ENCODE measurements at places on chromosomes 16 and 17.

GRCh38 chr17:17528696-17529652 lies 32.8 kb upstream of the RASD1 start:
- DNase-seq: no peak

DNA sequence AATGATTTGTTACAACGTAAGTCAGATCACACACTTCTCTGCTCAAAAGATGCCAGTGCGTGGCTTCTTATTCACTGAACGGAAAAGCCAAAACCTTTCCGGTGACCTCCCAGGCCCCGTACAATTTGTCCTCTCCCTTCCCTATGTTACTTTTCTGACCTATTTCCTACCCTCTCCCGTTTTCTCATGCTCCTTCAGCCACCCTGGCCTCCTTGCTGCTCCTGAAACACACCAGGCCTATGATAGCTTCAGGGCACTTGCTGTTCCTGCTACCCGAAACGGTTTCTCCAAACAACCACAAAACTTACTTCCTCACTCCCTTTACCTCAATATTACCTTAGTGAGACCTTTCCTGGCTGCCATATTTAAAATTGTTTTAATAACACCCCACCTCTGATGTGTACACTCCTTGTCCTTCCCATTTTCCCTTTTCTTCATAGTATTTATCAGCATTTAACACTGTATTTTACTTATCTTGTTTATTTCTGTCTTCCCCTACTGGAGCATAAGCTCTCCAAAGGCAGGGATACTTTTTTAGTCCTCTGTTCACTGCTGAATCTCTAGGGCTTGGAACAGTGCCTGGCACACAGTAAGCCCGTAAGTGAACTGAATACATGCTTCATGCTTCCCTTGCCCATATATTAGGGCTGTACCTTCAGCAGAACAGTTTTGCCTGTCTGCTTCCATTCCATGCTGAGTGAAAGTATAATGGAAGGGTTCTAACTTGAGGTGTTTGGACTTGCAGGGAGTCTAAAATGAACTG lies 10.9 kb upstream of the ARL2BP start:
- DNase-seq: no peak

DNA sequence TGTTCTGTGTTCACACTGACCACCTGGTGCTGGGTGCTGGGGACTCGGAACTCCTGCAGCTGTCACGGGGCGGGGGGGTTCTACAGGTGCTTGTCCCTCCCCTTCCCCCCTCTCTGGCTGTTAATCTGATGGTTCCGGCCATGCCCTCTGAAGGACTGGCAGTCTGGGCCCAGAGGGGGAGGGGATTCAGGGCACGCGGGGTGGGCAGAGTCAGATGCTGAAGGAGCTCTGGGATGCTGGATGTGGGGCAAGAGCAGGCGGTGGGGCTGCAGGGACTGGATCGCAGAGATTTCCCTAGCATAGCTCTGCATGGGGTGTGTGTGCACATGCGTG lies 5.4 kb upstream of the TBX21 start:
- no peak for DNase-seq

DNA sequence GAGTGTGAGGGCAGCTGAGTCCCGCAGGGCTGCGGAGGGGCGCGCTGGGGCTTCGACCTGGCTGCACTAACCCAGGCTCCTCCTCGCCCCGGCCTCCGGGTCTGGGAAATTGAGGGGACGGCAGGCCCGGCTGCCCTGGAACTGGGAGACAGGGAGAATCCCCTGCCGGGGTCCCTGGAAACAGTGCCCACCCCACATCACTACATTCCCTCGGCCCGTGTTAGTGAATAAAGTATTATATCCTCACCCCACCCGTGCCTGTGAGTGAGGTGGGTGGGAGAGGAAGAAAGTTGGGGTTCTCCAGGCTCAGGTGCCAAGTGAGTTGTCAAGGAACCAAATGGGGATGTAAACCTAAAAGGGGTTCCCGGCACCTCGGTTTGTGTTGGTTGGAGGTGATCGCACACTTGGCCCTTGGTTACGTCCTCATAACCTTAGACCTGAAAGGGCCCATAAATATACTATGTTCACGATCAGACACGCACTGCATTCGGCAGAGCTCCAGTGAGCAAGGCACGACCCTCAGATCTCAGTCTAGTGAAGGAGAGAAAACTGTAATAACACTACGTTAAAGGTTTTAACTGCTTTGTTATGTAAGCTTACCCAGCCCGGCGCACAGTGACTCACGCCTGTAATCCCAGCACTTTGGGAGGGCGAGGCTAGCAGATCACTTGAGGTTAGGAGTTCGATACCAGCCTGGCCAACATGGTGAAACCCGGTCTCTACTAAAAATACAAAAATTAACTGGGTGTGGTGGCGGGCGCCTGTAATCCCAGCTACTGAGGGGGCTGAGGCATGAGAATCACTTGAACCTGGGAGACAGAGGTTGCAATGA lies 11.2 kb downstream of the ZNF771 start:
- no peak for DNase-seq

GRCh38 chr17:50218771-50219315 lies 17.4 kb upstream of the COL1A1 start:
- DNase-seq: no peak

- no peak for DNase-seq
These were observed 84.5 kb upstream of the CORO6 start for GRCh38 chr17:29707212-29707571.

DNA sequence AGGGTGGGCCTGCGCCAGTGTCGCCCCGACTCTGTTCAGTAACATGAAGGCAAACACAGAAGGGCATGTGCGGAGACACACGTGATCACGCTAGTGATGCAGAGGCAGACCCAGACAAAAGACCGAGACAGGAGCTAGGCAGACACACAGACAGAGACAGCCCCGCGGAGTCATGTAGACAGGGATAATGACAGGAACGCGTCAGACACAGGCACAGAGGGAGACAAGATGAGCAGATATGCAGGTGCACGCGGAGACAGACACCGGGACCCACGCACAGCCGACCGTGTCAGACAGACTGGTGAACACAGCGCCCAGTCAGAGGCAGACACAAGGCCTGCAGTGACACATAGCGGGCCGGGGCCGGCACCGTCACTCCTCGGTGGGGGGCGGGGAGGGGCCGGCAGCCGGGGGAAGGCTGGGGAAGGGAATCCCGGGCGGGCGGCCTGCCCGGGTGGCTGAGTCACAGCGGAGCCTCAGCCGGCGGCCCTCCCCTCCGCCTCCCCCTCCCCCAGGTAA lies 7.4 kb downstream of the KDM6B start:
- peak; percentile 92 for DNase-seq

- no peak for DNase-seq
These were observed 27.3 kb upstream of the GPRC5B start for GRCh38 chr16:19911747-19912454.

- no peak for DNase-seq
These were observed 51.1 kb upstream of the CRHR1 start for GRCh38 chr17:45732926-45733505.

GRCh38 chr16:2472885-2473445 lies 1.9 kb downstream of the NTN3 start:
- DNase-seq: no peak

GRCh38 chr16:28091656-28092055 lies 28.1 kb upstream of the GSG1L start:
- DNase-seq: no peak

GRCh38 chr17:50423553-50424159 lies 2.4 kb upstream of the ACSF2 start:
- no peak for DNase-seq

GRCh38 chr17:58005031-58005727 lies 1.9 kb downstream of the SRSF1 start:
- DNase-seq: no peak

DNA sequence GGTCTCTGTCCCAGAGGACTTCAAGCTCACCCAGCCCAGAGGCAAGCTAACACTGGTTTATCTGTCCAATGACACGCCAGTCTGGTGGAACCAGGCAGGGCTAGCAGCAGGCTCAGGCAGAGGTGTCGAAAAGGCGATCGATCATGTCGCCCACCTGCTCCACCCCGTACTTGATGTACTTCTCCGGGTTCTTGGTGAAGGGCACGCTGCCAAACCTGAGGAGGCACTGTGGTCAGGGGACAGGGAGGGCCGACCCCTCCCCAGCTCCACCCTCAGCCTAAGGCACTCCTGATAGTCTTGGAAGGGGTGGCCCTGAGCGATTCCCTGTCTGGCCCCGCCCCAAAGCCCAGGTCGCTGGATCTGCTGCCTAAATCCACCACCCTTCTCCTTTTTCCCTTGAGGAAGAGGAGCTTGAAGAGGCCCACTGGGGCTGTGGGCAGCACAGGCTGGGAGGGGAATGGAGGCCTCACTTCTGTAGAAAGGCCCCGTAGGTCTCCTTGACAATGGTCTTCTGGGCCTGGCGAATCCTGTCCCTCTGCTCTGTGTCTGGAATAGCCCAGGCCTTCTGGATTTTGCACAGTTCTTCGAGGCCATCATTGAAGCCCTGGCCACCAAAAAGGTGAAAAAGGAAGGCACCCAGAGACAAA lies 4.7 kb downstream of the ZACN start:
- no peak for DNase-seq

GRCh38 chr17:2172077-2172851 lies 117.4 kb downstream of the HIC1 start:
- no peak for DNase-seq

DNA sequence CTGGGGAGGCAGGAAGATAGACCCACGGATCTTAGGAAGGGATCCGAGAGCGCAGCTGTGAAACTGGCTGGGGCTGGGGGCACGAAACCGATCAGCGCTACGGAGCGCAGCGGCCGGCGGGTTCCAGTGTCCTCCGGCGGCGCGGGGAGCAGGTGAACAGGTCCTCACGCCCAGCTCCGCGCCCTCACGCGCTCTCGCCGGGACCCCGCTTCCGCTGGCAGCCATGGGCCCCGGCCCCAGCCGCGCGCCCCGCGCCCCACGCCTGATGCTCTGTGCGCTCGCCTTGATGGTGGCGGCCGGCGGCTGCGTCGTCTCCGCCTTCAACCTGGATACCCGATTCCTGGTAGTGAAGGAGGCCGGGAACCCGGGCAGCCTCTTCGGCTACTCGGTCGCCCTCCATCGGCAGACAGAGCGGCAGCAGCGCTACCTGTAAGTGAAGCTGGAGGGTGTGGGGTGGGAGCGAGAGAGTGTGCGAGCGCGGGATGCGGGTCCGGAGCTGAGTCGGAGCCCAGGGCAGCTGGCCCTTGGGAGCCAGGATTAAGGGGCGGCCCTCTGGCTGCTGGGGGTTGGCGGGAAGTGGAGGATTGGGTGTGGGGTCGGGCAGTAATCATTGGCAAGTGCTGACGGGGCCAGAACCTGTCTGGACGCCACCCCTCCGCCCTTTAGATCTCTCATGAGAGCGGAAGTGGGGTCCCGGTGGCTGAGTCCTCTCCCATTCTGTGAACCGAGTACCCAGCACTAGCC lies 479 bp downstream of the ITGA3 start:
- no peak for DNase-seq

- no peak for DNase-seq
These were observed 4.8 kb upstream of the ABCA5 start for GRCh38 chr17:69331756-69332155.

GRCh38 chr17:79203016-79203415 lies 128.4 kb downstream of the ENGASE start:
- DNase-seq: no peak

- DNase-seq: no peak
These were observed at the start of gene P2RX5 for GRCh38 chr17:3695723-3696411. P2RX5 (minus strand) TSS chr17:3696155; CDS start chr17:3696005, 150 bp downstream.

GRCh38 chr16:55077266-55077665 lies 146.6 kb downstream of the IRX5 start:
- DNase-seq: no peak

DNA sequence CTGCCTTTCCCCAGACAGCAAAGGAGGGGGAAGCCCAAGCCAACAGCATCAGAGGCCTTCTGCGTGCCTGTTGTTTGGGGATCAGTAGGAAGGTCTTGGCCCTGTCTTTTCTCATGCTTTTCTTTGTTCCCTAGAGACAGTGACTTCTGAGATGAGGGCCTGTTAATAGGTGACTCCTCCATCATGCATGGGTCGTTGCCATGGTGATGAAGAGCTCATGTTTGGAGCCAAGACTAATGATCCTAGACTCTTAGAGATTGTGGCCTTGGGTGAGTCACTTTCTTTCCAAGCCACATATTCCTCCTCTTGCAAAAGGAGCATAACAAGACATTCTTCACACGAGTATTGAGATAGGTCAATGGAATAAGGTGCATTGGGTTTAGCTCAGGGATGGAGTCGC lies 201.1 kb upstream of the ASIC2 start:
- no peak for DNase-seq

- DNase-seq: no peak
These were observed 126.9 kb downstream of the SPACA3 start for GRCh38 chr17:33118391-33119075.

DNA sequence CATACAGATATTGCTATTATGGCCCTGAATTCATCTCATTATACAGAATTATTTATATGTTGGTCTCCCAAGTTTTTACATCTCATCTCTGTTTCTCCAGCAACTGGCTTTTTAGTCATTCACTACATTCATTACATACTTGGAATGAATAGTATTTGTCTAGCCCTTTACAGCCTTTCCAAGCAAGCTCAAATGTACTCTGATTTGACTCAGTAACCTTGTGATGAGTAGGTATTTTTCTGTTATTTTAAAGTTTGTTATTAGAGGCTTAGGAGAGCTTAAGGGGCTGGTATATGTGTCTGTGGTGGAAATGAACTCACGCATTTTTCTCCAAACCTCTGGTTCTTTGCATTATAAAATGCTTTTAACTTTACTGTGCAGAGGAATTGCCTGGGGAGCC lies 224.7 kb downstream of the SNX29 start:
- no peak for DNase-seq

DNA sequence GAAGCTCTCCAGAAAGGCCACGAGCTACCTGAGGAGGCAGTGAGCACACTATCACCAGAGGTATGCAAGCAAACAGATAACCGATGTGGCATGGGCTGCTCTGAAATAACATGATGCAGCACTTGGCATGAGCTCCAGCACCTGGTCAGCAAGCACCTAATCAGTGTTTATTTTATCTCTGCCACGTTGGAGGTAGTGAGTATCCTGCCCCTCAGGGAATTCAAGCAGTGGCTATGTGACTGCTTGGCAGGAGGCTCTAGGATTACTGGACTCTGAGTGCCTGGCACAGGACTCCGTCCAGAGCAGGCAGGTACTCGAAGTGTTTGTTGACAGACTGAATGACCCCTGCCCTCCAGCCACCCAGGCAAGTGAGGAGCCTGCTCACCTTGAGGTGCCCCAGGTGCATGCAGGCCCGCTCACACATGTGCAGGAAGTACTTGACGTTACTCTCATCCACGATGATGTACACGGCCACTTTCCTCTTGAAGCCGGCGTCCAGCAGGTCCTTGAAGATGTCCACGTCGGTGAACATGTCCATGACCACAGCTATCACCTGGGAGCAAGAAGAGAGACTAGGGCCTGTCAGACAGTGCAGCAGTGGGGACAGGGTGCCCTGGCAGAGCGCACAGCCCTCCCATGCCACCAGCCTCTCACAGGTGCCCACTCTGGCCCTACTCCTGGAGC lies 16.6 kb downstream of the FAM83G start:
- DNase-seq: no peak
